Stimulated activated CD8-positive, alpha-beta memory T cell treated with anti-CD3 and anti-CD28 coated beads, Interleukin-4, amount 100 ng/mL, for 4 hours (primary cell): ENCODE measurements at places on chromosomes 11 and 22.

- no peak for DNase-seq
Measured at GRCh38 chr11:706957-707816, 1.2 kb downstream of the EPS8L2 start.

DNA sequence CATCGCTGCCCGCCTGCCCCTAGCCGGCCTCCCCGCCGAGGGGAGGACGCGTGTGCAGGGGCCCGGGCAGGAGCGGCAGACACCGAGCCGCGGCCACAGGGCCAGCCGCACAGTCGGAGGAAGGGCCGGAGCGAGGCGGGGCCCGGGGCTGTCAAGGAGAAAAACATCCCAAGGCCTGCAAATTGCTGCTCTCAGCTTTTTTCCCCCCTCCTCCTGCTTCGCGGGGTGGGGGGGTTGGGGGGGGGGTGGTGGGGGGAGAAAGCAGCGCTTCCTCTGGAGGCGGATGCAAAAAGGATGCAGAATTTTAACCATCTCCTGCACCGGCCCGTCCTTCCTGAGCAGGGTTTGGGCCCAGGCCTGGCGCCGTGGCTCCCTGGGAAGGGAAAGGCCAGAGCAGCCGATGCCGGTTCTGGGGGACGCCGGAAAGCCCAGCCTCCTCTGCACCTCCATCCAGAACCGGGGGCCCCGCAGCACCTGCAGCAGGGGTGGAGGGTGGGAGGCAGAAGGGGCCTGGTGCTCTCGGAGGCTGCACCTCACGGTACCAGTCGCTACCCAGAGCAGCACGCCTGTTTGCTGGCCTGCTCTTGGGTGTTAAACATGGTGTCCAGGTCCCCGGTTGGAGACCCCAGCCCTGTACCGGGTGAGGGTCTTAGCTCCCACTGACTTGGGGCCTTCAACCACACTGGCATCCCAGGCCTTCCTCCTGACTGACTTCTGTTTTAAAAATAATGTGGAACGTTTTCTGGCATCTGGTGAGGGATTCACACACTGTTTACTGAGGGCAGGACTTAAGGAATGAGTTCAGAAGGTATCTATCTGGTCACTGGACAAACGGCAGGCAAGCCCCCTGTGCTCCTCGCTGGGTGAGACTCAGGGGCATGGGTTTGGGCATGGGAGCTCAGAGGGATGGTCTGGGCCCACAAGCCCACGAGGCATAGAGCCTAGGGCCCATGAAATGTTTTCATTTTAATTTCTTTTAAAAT, 77.4 kb upstream of the WNT7B start:
- DNase-seq = no peak

DNA sequence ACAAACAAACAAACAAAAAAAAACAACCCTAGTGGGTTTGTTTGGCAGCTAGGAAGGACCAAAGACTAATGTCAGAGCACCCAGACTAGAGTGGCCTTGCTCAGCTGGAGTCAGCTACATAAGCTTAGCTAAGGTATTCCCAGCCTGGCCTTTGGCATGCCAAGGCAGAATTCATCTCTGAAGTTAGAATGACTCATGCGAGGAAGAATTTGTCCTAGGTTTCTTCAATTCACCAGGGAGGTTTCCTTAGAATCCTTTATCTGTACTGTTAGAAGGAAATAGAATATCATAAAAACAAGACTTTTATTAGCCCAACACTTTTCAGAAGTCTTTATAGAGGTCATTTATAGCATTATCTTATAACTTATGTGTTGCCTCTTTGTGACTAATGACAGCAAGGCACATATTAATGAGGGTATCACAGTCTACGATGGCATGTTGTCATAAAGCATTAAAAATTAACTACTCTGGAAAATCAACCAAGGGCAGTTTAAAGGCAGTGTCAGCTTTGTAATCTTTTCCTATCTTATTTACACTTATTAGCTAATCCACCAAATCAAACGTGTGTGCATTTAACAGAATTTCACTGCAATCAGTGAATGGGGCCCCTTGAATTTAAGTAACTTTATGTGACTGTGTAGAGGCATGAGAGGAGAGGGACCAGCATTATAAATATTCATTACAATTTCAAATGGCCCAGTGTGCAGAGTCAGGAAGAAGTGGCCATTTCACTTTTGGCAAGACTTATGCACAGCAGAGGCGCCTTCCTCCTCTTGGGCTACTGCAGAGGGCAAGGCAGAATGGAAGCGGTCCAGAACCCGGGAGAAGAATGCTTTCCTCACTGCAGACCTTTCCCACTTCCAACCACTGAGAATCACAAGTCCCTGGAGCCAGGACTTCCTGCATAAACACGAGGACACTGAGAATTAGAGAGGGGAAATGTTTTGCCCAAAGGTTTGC, 36.3 kb downstream of the SLC5A1 start:
- DNase-seq = no peak

DNA sequence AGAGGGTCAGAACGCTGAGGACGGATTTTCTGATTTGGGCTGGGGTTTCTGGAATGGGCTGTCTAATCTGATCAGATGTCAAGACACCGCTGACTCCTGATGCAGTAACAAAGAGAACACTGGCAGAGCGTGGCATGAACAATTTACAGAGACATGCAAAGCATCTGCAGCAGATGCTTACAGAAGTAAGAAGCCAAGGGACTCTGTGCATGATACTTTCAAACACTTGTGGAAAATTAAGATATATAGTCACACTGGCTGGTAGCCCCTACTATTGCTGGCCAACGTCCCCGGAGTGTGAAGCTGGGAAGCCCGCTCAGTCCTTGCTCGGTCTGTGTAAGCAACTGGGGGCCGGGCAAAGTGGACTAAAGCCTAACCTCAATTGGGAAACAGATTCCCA, 903.7 kb downstream of the BRD1 start:
- no peak for DNase-seq

DNA sequence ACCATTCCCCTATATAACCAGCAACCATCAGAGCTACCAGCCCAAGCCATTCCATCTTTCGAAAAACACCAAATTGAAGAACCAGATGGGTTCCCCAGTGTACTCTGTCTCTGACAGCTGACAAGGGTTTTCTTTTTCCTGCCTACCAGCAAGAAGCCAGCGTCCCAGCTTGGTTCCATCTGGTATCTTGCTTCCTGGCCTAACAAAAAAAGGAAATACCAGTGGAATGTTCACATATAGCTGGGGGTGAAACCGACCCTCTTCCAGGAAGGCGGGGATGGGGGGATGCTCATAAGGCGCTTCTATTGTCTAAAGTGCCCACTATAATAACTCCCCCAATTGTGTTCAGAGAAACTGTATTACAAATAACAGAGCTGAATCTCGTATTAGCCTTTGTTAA, 172.3 kb downstream of the LDLRAD3 start:
- DNase-seq = no peak

DNA sequence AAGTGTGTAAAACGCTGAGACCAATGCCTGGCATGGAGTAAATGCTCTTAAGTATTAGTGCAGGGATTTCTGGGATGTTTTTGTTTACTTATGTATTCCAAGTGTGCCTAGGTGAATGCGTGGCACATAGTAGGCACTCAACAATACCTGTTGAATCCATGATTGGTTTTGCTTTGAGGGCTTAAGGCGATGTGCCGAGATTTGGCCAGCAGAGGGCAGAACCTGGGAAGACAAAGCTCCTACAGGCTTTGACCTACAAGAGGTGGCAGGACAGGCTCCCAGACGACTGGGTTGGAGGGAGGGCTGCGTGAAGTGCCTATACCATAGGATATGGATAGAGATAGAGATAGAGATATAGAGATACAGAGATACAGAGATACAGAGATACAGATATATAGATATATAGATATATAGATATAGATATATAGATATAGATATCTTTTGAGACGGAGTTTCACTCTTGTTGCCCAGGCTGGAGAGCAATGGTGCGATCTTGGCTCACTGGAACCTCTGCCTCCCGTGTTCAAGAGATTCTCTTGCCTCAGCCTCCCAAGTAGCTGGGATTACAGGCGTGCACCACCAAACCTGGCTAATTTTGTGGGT, 13.9 kb downstream of the KCNE3 start:
- no peak for DNase-seq

DNA sequence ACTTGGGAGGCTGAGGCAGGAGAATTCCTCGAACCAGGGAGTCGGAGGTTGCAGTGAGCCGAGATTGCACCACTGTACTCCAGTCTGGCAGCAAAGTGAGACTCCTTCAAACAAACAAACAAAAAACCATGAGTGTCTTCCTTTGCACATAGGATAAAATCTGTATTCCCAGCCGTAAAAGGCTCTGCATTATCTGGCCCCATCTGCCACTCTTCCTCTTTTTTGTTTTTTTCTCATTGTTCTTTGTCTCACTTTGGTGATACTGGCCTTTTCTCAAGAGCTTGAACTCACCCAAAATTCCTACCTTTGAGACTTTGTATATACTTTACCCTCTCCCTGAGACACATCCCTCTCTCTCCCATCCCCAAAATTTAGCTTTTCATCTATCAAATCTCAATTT, 17.6 kb downstream of the FDX1 start:
- DNase-seq = no peak

DNA sequence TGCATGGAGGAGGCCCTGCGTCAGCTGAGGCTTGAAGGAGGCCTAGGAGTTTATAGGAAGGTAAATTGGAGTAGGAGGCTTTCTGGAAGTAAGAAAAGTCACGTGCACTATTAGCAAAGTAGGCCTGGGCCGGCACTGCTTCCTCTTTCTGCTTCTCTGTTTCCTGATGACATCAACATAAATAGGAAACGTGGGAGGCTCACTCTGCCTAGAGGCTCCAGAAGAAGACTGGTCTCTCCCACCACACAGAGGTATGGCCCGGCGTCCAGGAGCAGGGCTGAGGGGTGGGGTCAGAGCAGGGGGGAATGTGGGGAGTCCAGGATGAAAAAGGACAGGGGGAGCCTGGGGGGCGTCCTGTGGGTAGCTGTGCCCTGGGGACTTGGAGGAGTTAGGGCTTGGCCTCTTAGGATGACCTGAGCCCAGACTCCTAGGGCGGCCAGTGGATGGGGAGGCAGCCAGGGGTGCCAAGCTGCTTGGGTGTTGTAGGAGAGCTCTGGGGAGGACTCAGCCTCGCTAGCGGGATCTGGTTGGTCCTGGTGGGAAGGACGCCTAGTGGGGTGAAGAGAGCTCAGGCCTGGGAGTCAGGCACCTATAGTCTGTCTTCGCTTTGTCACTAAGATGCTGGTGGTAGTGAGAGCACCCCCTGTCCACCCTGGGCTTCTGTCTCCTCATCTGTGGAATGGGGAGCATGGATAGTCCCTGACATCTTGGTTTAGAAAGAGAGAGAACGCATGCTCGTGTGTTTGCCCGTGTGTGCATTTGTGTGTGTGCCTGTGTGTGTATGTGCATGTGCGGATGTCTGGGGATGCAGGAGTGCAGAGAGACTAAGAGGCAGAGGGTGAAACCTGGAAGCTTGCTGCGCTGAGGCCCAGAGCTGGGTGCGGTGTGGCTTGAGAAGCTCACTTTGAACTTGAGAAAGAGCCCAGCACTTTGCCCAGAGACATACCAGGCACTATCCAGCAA, at the start of gene CSF2RB:
Gene CSF2RB (plus strand): TSS at position 202 of the 963 bp plus-strand sequence. CDS start 8,580 bp downstream, outside the sequence.
- no peak for DNase-seq

DNA sequence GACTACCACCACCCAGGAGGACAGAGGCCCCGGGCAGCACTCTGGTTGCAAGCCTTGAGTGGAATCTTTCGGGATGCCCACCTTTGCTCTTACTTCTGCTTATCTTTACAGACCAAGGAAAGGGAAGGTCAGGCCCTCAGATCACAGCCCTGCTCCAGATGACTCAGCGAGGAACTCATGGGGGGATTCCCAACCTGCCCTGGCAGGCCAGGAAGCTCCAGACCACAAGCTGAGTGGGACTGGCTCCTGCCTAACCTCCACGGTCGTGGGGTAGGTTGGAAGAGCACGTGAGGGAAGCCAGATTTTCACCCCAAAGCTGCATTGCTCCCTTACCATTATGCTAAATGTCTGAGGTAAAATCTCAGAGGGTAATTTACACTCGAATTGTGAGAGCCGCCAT, 11.8 kb downstream of the TBC1D10A start:
- no peak for DNase-seq

GRCh38 chr22:43600265-43600664, 188.5 kb downstream of the MPPED1 start:
- DNase-seq = no peak

- DNase-seq = no peak
Measured at GRCh38 chr11:76846441-76846840, 14.3 kb upstream of the ACER3 start.

DNA sequence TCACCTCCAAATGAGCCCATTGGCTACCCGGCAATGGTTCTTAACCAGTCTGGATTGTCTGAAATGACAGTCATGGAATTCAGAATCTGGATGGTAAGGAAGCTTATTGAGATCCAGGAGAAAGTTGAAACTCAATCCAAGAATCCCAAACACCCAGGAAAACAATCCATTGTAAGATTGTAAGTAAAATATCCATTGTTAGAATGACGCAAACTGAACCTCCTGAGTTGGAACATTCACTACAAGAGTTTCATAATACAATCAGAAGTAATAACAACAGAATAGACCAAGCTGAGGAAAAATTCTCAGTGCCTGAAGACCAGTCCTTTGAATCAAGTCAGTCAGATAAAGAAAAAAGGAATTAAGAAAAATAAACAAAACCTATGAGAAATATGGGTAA, 22.1 kb downstream of the OR8G5 start:
- no peak for DNase-seq

- DNase-seq = no peak
Measured at GRCh38 chr11:127003260-127003981, 2.9 kb upstream of the KIRREL3 start.
